ENCODE measurements at places on chromosomes 5 and 9. TPM values are rescaled to one million over a fixed set of nuclear protein-coding genes. Genes with fewer than 3 reads are reported as not detected.

Gene CSNK1A1
- 185 TPM for total RNA-seq

- DNase-seq: no peak
Measured at GRCh38 chr5:150573867-150574817, 66.2 kb downstream of the NDST1 start.

GRCh38 chr5:85647349-85648127 is 970.2 kb upstream of the COX7C start:
- no peak for DNase-seq

GRCh38 chr5:152380415-152381123 is 24.5 kb downstream of the NMUR2 start:
- no peak for DNase-seq

GRCh38 chr5:52786949-52787599 is 642 bp upstream of the ITGA1 start:
- DNase-seq: no peak

GRCh38 chr9:121569266-121569648 is 69.6 kb upstream of the GGTA1 start:
- no peak for DNase-seq

All from activated naive CD8-positive, alpha-beta T cell treated with anti-CD3 and anti-CD28 coated beads for 36 hours (primary cell).